ENCODE measurements at places on chromosomes 2 and 18. TPM values are rescaled to one million over a fixed set of nuclear protein-coding genes. Genes with fewer than 3 reads are reported as not detected.

DNA sequence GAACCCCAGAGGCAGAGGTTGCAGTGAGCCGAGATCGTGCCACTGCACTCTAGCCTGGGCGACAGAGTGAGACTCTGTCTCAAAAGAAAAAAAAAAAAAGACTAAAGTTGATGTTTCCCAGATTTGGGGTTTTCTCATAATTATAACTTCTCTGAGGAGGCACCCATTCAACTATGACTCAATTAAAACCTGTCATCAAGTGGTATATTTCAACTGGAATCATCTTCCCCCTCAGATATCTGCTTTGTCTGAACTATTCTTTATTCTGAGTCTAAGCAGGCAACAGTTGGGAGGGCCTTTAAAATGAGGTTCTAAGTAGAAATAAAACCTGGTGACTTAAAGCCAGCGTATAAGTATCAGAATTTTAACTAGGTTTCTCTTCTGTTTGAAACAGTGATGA is 88.5 kb downstream of the PTRHD1 start:
- DNase-seq = no peak

GRCh38 chr2:8162552-8162951 is 519.3 kb upstream of the ID2 start:
- DNase-seq = no peak

- DNase-seq = no peak
Measured at GRCh38 chr2:33552758-33553461, 46.2 kb downstream of the FAM98A start.

GRCh38 chr18:2410688-2411087 is 160.6 kb downstream of the METTL4 start:
- DNase-seq = peak; percentile 84

DNA sequence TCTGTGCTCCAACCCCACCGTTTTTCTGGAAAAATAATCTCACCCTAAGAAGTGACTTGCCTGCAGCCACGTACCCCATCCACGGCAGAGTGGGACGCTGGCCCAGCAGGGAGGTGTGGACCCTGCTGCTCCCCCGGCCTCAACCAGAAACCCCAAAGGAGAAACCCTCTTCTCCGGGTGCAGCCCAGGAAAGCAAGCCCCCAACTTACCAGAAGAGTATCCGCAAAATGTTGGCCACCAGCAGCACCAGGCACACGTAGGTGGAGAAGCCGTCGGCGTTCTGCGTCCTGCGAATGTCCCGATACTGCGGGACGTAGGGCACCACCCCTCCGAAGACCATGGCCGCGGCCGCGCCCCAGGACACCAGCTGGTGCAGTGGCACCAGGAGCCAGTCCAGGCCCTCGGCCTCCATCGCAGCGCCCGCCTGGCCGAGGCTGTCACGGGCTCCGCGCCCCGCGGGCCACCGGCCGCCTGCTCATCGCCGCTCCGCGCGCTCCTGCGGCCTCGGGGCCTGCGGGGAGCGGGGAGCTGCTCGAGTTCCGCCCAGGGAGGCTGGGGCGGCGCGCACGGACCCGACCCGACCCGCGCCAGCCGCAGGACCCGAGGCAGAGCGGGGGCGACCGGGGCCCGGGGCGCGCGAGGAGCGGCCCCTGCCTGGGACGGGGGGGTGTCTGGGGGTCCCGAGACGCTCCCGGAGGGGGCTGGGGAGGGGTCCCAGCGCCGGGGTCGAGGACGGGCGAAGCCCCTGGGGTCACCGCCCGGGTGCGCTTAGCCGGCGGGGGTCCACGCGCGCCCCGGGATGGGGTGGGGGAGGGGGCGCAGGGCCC is 725 bp downstream of the SLC66A2 start:
- DNase-seq = no peak

GRCh38 chr2:226667736-226668135 is 131.9 kb downstream of the IRS1 start:
- no peak for DNase-seq

DNA sequence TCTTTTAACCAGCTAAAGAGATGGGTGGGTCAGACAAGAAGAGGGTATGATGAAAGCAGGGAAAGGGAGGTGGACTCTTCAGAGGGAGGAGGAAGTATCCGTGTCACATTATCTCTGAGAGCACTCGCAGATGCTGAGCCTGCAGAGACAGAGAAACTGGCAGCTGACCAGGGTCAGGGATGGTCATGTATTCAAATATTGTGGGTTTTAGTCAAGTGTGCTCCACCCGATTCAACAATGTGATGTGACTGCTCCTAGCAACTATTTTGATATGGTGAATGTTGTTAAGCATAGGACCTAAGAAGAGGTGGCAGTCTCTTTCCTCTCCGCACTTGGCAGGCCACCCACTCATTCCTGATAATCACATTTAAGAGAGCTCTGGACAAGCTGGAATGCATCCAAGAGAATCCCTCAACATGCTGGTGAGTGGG is 1.3 kb upstream of the CLIP4 start:
- DNase-seq = peak; percentile 85

DNA sequence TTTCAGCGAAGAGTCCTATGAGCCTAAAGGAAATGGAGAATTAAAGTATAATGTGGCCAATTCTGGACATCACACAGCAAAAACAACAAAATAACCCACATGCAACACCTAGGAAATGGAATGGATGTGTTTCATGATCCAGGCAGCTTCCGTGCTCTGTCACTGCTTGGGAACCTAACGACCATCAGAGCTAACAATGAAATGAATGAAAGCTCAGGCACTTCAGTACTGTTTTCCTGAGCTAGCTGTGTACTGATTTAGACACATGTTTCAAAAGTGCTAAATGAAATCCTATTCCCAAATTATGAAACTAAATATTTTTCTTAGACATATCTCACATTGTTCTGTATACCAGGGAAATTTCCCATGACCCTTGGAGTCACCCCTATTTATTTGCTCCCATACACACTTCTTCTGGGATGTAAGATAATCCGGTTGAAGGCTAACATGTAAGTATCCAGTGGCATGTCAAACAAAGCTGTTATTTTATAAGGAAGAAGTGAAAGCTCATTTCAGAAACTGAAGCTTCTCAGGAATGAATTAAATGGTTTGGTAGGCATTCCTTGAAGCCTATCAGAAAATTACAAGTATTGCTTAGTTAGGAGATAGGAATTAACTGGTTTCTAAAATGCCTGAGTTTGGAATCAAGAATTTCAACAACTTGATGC is 108.5 kb upstream of the RND3 start:
- DNase-seq = no peak

DNA sequence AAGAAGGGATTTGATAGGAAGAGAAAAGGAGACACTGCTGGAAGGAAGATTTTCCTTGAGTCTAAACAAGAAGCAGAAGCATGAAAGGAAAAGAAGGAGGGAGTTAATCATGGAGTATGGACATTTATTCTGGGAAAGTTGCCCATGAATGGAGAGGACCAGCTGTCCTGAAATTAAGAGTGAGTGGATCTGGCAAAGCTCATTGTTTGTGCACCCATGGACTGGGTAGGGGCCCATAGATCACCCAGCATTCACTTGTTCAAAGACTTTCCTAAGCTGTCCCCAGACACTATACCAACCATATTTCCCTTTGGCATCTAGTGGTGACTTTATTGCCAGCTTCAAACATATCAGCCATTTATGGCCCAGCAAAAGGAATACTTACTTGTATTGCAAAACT is 422.7 kb downstream of the FBXO15 start:
- DNase-seq = no peak

DNA sequence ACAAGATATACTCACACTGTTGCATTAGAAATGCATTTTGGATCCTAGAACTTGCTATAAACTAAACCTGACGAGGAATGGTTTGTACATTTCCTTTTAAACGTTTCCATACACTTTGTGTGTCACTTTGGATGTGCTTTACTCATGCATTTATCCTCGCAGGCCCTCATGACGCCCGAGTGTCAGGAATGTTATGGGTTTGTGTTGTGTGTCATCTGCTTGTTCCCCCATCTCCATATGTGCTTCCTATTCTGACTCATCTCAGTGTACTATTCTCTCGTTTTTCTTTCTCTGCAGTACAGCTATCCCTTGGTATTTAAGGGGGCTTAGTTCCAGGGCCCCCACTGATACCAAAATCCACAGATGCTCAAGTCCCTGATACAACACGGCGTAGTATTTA is 121.5 kb upstream of the RASGRP3 start:
- no peak for DNase-seq

DNA sequence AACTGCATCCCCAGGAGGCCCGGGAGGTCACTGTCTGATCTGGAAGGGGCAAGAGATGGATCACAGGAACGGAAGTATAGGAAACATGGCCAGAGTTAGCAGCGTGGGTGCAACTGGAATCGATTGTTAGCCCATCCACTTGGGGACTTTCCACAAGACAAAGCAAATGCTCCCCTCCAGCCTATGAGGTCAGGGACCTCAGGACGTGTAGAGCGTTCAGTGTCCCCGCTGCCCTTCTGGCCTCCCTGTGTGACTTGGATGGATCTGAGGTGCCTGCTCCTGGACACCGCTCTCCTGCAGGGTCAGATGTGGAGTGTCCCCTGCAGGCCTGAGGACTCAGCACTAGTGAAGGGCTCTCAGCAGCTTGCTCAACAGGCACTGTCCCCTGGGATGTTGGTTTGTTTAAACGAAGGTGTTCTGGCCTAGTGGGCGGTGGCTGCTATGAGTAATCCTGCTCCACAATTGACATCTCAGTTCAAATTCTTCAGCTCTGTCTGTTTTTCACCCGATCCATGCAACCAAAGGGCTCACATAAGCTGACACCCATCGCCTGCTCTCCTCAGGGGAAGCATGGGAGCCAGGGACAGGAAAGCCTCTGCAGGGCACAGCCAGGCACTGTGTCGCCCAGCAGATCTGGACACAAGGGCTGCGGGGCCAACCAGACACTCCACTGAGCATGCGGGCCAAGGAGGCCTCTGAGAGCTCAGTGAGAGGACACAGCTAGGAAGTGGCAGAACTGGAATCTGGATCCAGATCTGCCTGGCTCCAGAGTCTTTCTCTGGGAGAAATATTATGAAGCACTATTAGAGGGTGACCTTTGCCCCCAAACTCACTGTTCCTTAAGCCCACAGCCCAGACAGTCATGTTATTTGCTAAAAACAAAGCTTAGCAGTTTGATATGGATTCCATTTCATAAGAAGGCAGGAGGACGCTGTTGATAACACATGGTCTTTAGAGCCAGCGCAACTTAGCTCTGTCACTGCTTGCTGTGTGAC is 78.5 kb downstream of the RHOB start:
- DNase-seq = peak; percentile 59

DNA sequence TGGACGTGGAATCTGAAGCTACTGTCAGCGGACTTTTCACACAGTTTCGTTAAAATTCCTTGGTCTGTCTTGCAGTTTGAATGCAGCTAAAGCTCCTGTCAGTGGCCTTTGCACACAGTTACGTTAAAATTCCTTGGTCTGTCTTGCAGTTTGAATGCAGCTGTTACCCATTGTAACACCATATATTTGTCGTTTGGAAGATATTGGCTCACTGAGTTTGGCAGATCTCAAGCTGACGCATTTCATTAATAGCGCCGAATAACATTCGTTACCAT is 1.0 kb downstream of the LIMS1 start:
- no peak for DNase-seq

DNA sequence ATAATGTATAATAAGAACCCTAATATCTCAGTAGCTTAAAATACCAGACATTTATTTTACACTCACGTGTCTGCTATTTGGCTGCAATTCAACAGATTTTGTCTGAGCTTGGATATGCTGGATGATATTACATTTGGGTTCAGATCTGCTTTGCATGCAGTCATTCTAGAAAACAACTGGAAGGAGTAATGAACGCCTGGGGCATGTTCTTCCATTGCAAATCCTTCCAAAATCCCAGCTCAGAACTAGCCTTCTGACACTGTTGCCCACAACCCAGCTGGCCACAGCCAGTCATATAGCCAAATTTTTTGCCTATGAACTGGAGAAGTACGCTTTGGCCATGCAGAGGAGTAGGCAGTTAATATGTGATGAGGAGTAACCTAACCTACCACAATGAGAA is 597.8 kb upstream of the VRK2 start:
- DNase-seq = no peak

- no peak for DNase-seq
Measured at GRCh38 chr18:69658103-69658502, 257.4 kb downstream of the DOK6 start.

- no peak for DNase-seq
Measured at GRCh38 chr18:74389991-74390390, 67.1 kb downstream of the DIPK1C start.

- DNase-seq = no peak
Measured at GRCh38 chr2:100460904-100461530, 9.3 kb upstream of the NMS start.

DNA sequence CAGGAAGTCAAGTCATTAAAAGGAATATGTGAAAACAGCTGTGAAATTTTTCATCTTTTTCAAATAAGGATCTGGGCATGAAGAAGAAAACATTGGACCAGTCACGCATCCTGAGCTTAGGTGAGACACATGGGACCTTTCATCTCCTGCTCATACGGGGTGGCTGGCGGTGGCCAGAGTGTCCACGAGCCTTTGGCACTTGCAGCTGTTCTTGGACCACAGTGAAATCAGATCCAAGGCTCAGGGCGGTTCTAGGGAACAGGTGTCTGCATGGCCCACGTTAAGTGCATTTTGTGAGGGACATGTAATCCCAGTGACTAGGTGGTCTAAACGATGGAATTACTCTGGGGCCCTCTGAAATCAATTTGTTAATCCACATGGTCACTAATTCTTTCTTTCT is 212.7 kb upstream of the COPS8 start:
- DNase-seq = no peak

- DNase-seq = peak; percentile 33
Measured at GRCh38 chr2:149068996-149069888, 30.7 kb downstream of the LYPD6B start.

- DNase-seq = peak; percentile 68
Measured at GRCh38 chr2:109438773-109439389, 174.9 kb downstream of the SEPTIN10 start.

- peak; percentile 93 for DNase-seq
Measured at GRCh38 chr2:216006164-216006663, 7.1 kb downstream of the MREG start.

DNA sequence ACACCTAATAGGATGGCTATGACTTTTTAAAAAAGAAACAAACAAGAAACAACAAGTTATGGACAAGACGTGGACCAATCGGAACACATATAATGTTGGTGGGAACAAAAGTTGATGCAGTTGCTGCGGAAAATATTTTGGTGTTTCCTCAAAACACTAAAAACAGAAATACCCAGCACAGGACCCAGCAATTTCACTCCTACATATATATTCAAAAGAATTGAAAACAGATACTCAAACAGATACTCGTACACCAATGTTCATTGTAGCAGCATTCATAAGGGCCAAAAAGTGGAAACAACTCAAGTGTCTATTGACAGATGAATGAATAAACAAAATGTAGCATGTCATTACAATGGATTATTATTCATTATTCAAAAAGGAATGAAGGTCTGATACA is 12.1 kb downstream of the CCDC141 start:
- no peak for DNase-seq

- no peak for DNase-seq
Measured at GRCh38 chr2:14424478-14425390, 207.8 kb upstream of the LRATD1 start.

- no peak for DNase-seq
Measured at GRCh38 chr2:98467082-98467536, 22.5 kb downstream of the INPP4A start.

The ATOH8 gene
- total RNA-seq = not detected

The AKAIN1 gene
- total RNA-seq = not detected

The DYSF gene
- under 0.01 TPM for total RNA-seq

The UGT1A1 gene
- total RNA-seq = 1.5 TPM

The BUB1 gene
- 1.3 TPM for total RNA-seq

The ANTXR1 gene
- total RNA-seq = 1.5 TPM

The DES gene
- not detected for total RNA-seq

Data from bronchial epithelial cell (primary cell).